WTC11 (cell line): ENCODE measurements at places on chromosomes 2 and 18. TPM values are rescaled to one million over a fixed set of nuclear protein-coding genes. Genes with fewer than 3 reads are reported as not detected.

GRCh38 chr2:58853420-58853819, 612.3 kb upstream of the FANCL start:
- H3K4me1 ChIP-seq = peaks cover 20% of the 10 kb centered on the region
- DNase-seq = no peak
- no peaks in the 10 kb centered on the region for H3K27me3 ChIP-seq
- no peak overlapping the region for H3K27ac ChIP-seq

DNA sequence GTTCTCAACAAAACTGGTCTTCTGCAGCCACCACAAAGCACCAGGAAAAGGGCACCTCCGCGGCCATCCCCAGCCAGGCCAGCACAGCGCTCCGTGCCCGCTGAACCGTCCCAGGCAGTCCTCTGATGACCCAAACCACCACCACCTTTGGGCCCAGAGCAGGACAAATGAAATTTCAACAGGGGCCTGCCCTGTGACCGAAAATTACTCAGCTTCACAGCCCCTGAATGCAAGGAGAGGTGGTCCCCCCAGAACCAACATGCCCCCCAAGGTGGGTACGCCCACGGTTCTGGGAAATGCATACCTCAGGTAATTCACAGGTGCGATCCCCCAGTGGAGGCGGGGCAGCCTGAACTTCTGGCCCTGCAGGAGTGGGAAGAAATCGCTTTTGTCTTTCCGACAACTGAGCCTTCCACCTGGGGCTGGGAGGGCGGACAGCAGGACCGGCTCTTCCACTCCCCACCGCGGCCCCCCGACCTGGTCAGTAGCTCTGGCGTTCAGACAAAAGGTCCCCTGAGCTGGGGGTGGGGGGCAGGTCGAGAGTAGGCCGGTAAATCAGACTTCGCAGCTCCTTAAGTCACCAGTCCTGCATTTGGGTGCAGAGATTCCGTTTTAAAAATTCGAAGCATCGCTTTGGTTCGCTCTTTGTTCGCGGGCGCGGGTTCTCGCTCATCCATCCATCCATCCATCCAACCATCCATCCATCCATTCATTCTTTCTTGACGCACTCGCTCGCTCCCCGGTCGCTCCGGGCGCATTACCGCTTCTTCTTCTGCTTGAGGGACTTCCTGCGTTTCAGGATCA, 1.4 kb downstream of the ARL4C start:
- peak overlapping the region; percentile 85 for H3K4me3 ChIP-seq
- H3K27ac ChIP-seq = peak overlapping the region; percentile 12
- no peaks in the 10 kb centered on the region for H3K36me3 ChIP-seq
- DNase-seq = peak; percentile 53
- peaks cover 30% of the 10 kb centered on the region for H3K27me3 ChIP-seq

The OSBPL1A gene
- total RNA-seq = 53.1 to 55.1 TPM (median 54.4 TPM) in 3 replicates

The LBX2 gene
- total RNA-seq = 1.0 to 1.8 TPM (median 1.8 TPM) in 3 replicates

The TM4SF20 gene
- total RNA-seq = not detected in 3 replicates
